ENCODE measurements at places on chromosomes 4 and X. TPM values are rescaled to one million over a fixed set of nuclear protein-coding genes. Genes with fewer than 3 reads are reported as not detected.

GRCh38 chr4:108013955-108014354 is 24.3 kb downstream of the HADH start:
- no peak for DNase-seq

GRCh38 chr4:13403326-13403725 is 80.8 kb downstream of the RAB28 start:
- DNase-seq: no peak

- no peak for DNase-seq
Measured at GRCh38 chrX:65679071-65679540, 11.7 kb downstream of the MSN start.

DNA sequence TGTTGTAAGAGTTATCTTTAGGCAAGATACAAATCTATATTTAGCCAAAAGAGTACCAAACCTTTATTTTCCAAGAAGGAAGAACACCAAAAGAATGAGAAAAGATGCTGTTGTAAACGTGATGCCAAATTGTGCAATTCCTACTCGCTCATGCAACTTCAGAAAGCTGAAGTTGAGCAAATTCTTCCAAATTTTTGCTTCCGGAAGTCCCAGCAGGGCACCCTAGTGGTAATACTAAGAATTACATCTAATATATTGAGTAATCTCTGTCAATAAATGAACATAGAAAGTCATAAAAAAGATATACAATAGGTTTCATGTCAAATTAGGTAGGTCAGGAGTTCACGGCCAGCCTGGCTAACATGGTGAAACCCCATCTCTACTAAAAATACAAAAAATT is 36.0 kb upstream of the SMARCAD1 start:
- DNase-seq: no peak

- no peak for DNase-seq
Measured at GRCh38 chr4:20615486-20616260, 84.6 kb upstream of the PACRGL start.

DNA sequence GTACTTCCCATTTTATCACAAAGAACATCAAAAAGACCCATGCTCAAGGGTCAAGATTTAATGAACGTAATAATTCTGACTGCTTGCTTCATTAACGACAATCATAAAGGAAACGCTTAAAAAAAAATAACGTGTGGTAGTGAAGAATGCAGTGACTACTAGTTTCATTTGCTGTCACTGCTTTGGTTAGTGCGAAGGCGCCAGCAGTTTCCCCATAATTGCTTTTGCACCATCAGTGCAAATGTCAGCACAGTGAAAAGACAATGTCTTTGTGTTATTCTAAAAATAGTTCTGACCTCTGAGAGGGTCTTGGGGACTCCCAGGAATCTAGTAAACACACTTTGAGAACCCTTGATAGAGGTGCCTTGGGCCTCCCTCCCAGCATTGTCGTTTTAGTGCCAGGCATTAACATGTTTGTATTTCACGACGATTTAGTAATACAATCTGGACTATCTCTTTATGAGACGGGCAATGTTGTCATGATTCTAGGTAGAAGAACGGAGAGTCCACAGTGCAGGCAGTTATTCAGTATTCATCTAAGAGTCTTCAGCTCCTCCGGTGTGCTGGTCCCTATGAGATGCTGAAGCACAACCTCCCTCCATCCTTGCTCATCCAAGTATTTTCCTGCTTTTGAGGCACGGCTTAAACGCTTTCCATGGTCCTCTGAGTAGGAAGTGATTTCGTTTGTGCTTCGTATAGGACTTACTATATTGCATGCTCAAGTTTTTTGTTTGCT is 71.0 kb downstream of the AFF1 start:
- peak; percentile 49 for DNase-seq

DNA sequence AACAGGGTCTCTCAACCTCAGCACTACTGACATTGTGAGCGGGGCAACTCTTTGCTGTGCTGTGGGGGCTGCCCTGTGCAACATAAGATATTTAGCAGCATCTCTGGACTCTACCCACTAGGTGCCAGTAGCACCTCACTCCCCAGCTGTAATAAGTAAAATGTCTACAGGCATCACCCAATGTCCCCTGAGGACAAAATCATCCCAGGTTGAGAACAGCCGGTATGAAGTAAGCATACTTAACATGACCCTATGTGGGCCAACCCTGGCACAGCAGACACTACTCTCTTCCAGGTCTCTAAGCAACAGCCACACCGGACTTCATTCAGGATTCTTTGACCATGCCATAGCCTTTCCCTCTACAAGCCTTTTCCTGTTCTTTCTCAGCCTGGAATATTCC is 10.5 kb upstream of the MGST2 start:
- DNase-seq: no peak

GRCh38 chrX:119948381-119948780 is 4.8 kb upstream of the NKAP start:
- no peak for DNase-seq

DNA sequence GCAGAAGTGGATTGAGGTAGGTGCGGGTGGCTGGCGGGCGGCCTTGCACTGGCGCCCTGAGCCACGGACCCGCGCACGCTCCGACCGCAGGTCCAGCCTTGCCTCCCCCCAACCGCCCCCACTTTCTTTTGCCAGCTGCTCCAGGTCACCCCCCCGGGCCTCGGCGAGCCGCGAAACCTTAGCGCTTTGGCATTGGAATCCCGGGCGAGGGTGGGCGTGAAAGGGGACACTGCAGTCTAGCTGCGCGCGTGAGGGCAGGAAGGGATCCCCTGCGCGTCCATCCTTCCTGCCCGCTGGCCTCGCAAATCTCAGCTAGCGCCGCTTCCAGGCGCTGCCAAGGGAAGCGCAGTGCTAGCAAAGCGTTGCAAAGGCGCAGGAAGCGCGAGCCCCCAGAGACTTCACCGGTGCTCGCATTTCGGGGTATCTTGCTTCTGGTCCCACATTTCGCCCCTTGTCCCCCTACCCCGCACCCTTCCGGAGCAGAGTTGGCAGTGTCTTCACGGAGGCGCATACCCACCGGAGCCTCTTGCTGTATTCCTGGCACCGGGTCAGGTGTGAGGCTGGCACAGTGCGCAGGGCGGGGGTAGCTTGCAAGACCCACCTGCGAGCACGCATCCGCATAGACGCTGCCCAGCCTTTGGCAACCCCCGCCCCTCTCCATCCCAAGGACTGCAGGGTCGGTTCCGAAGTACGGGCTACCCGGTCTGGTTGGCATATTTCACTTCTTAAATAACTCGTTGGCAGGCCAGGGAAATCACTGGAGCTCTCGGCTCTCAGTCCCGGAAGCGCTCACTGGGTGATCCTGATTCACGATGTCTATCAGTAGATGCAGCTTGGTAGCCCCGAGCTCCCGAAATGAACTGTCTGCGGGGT is 104.4 kb downstream of the UCHL1 start:
- no peak for DNase-seq

The MAGEA2 gene
- not detected for total RNA-seq

The PROM1 gene
- 0.41 TPM for total RNA-seq

The ETDA gene
- total RNA-seq: not detected

The MGARP gene
- total RNA-seq: 0.31 TPM

The AFF2 gene
- 1.0 TPM for total RNA-seq

The TMSB15C gene
- total RNA-seq: 4.5 TPM
